ENCODE measurements at places on chromosomes 7 and 10.
A peak's percentile ranks its signal among the peaks of the same experiment; 100 is the strongest.

GRCh38 chr10:131743190-131744151 is 157.3 kb upstream of the PPP2R2D start:
- no peak for DNase-seq

DNA sequence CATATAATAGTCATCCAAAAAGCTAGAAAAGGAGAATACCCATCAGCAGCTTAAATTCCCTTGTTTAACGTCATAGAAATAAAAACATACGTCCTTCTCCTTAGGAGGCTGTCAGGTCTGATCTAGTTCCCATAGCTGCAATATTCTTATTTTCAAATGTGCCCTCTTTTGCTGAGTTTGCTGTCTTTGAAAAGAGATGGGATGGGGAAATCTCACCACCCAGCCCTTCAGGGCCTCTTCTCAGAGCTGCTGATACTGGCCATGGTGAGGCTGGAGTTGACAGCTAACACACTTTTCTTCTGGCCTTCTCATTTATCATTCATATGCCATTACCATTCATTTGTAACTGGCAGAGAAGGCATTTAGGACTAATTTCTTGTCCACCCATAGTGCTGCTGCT is 5.1 kb upstream of the PCGF5 start:
- no peak for DNase-seq

DNA sequence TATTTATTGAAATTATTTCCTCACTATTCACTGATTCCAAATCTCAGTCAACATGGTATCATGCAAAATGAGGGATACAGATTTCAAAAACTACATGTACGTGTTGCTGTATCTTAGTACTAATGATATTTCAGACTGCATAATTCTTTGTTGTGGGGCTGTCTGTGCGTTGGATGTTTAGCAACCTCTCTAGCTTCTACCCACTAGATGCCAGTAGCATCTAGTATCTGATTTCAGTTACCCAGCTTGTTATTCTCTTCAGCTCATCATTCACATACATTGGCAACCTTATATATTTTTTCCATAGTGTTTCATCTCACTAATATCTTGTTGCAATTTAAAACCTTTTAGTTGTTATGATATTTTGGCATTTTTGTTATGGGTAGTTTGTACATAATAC is 22.5 kb upstream of the WASL start:
- no peak for DNase-seq

- no peak for DNase-seq
These were observed 114.0 kb downstream of the BMPER start for GRCh38 chr7:34019301-34019790.

DNA sequence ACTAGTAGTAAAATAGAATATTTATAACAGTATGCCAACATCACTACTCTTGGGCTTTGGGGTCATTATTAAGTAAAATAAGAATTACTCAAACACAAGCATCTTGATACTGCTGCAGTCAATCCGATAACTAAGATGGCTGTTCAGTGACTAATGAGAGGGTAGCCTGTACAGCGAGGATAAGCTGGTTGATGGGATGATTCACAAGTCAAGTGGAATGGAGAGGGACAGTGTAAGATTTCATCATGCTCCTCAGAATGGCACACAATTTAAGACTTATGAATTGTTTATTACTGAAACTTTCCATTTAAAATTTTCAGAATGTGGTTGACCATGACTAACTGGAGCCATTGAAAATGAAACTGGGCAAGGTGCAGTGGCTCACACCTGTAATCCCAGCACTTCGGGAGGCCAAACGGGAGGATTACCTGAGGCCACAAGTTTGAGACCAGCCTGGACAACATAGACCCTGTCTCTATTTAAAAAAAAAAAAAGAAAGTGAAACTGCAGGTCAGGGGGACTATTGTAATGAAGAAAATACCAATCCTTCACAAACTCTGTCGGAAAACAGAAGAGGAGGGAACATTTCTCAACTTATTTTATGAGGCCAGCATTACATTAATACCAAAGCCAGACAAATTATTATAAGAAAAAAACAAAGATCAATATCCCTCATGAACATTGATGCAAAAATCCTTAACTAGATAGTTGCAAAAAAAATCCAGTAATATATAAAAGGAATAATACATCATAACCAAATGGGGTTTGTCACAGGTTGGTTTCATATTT is 11.2 kb downstream of the AVL9 start:
- DNase-seq, result no peak

DNA sequence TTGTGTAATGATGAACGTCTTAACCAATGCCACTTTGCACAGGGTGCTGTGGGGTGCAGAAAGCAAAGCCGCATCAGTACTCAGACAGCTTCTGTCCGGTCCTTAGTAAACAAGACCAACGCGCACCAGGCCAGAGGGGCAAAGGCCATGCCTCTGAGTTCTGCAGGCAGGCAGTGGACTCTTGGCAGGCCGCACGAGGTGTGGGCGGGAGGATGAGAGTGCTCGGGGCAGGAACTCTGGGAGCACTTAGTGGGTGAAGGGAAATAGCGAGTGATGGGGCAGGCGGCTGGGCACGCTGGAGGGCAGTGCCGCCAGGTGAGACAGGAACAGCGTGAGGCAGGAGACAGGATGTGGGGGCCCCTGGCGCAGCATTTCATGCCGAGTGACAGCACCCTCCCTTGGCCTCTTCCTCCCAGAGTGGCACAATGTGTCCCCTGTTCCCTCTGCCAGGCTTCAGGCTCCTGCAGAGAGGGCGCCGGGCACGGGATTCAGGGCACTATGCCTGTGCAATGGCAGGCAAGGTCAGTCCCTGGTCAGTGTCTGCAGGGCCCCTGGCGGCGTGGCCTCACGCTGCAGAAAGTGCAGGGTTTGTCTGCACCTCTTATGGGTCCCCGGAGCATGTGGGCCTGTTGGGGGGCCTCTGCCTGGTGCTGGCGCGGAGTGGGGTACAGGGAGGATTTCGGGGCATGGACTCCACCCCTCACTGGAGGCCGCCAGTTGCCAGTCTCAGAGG is 60.4 kb downstream of the VIPR2 start:
- DNase-seq, result no peak

- no peak for DNase-seq
These were observed 29.1 kb downstream of the RHEB start for GRCh38 chr7:151490456-151491105.

GRCh38 chr10:87974769-87975168 is 111.3 kb downstream of the PTEN start:
- DNase-seq, result no peak

DNA sequence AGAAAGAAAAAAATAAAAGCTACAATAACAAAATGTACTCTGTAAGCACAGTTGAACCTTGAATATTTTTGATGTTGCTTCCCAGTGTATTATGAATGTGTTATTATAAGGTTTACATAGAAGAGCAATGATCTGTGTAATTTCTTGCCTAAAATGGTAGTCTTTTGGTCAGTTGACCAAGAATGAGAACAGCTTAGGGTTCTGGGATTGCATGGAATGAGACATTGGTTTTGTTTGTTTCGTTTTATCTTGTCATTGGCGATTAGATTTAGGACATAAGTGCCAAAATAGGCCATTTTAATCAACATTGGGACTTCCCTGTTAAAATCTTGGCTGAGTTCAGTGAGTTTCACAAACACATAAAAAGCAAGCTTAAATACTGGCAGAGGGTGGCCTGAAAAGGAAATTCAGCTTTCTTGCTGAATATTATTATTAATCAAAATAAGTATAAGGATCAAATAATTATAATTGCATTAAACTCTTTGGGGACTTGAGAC is 49.1 kb upstream of the GLCCI1 start:
- DNase-seq, result no peak

- DNase-seq, result no peak
These were observed 2.5 kb upstream of the MAP3K8 start for GRCh38 chr10:30431435-30431911.

GRCh38 chr10:44806950-44807349 is 104.2 kb upstream of the TMEM72 start:
- no peak for DNase-seq

DNA sequence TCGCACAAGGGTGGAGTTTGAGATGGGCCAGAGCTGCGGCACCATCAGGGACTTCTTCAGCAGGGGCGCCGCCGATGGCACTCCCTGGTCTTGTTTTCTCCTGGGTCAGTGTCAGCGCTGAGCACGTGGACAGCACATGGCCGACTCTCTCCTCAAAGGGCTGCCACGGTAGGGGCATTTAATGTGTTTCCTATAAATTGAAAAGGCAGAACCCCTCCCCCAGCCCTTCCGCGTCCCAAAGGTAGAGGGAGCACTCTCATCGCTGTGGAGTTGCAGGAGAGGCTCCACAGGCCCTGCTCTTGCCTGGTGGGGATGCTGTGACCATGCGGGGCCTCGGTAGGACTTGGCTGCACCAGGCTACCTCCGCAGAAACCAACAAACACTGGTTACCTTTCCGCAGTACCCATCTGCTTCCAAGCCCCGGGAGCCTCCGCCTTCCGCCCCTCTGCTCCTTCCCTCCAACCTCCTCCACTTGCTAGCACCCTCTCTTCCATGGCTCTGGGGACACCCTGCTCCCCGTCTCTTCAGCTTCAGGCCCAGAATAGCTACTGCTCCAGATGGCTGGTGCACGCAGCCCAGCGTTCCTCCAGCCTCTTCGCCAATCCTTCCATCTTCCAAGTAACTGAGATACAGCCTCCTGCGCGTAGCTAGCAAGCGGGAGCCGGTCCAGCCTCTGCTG is 166.3 kb upstream of the ADCY1 start:
- DNase-seq, result no peak

DNA sequence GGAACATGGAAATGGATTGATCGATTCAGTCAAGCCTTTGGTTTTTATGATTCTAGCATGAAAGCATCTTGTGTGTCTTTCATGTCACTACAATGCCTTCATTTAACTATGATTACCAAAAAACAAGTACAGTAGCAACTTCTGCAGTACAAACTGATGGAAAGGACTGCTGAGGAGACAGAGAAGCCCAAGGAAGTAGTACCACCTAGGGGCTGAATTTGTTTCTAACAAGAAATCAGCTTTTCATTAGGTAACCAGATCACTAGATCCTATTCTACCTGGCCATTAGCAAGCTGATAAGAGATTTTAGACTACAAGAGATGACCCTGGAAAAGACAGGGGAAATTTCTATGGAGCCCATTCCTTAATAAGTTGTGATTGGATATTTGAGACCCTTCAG is 3.2 kb upstream of the IFIT1 start:
- no peak for DNase-seq

DNA sequence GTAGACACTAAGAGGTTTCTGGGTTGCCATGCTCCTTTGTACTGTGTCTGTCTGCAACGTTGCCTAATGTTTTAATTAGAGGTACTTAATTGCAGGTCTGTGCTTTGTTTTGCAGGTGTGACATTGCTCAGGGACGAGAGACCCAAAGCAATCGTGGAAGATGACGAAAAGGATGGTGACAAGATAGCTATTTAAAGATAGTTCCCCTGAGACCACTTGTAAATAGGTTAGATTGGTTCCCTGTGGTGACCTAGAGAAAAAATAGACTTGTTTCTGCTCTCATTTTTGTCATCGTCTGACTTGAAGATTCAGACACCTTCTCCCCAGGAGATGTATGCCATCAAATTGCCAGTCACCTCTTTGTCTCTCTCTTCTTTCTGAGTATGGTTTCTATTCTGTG is 20.1 kb downstream of the PPP1R17 start:
- no peak for DNase-seq

DNA sequence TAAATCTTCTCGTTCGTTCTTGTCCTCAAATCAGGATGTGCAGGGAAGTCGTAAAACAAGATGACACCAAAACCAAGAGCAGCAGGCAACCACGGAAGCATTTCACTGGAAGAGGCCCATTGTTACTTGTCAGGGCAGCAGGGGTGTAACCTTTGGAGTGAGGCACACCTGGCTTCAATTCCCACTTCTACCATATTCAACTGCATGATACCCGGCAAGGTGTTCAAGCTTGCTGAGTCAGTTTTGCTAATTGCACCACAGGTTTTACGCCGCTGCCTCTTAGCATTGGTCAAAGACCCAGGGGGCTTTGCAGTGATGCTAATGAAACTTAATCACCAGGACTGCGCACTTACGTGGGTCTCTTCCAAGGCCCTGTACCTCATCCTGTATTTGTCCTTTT is 50.0 kb upstream of the PTER start:
- DNase-seq, result no peak

DNA sequence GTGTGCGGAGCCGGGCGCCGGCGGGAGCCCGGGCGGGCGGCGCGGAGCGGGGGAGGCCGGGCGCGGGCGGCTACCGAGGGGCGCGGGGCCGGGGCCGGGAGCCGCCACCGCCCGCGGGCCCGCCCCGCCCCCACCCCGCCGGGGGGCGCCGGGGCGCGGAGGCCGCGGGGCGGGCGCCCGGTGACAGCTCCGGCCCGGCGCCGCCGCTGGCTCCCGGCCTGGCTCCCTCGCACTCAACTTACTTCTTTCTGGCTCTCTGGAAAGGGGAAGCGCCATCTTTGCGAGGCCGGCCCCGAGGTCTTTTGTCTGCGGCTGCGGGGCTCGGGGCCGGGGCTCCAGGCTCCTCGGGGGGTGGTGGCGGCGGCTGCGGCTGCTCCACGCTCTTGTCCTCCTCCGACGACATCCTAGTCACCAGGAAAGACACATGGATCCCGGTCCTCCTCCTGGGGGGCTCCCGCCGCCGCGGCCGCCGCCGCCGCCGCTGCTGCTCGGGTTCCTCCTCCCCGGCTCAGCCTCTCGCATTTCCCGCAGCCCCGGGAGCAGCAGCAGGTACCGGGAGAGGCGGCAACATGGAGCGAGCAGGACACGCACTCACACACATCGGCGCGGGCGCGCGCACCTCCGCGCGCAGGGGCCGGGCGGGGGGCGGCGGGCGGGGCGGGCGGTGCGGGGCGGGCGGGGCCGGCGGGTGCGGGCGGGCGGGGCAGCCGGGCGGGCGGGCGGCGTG is at the start of gene KMT2C:
TSS of gene KMT2C (minus strand) at position 620 of the 727 bp plus-strand sequence. CDS start at position 403, 217 bp downstream.
- DNase-seq, result peak; percentile 4

DNA sequence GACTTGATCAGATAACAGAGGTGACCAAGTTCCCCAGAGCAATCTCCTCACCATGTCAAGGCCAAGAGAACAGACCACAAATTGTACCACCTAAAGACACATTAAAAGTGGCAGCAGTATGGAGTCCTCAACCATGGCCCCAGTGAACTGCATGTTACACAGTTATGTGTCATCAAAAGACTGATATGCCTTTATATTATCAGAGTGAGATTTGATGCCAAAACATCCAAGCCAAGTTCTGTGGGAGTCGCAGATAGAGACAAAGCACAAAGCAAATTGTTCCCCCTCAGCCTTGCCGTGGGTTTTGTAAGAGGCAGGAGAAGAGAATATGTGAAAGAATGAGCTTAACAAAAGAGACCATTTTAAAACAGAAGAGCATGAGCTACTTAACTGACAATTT is 39.2 kb upstream of the TES start:
- no peak for DNase-seq

GRCh38 chr10:22427101-22427500 is 81.8 kb downstream of the SPAG6 start:
- DNase-seq, result no peak

- no peak for DNase-seq
These were observed 104.0 kb downstream of the RALA start for GRCh38 chr7:39727231-39728012.
